A549 (cell line): ENCODE measurements at places on chromosomes 7 and 10. TPM values are rescaled to one million over a fixed set of nuclear protein-coding genes. Genes with fewer than 3 reads are reported as not detected.

SPDYE9 gene
- not detected in 3 replicates for polyA plus RNA-seq

C10orf71 gene
- polyA plus RNA-seq = not detected in 3 replicates

OR6B1 gene
- not detected in 3 replicates for polyA plus RNA-seq

FLNC gene
- polyA plus RNA-seq = 3.2 to 3.4 TPM (median 3.4 TPM) in 3 replicates

EBF3 gene
- 0.07 to 0.17 TPM (median 0.12 TPM) in 3 replicates for polyA plus RNA-seq

NPTX2 gene
- not detected in 3 replicates for polyA plus RNA-seq

SEPHS1 gene
- polyA plus RNA-seq = 71.4 to 82.5 TPM (median 78.6 TPM) in 3 replicates

HMX3 gene
- not detected in 3 replicates for polyA plus RNA-seq

PKD1L1 gene
- 0.09 to 0.21 TPM (median 0.11 TPM) in 3 replicates for polyA plus RNA-seq

ABCB4 gene
- polyA plus RNA-seq = not detected in 3 replicates
